Hematopoietic multipotent progenitor cell treated with erythropoietin and hydrocortisone succinate and interleukin-3 and kit ligand, for 6 days (in vitro differentiated cells): ENCODE measurements at places on chromosomes 5 and 9.

DNA sequence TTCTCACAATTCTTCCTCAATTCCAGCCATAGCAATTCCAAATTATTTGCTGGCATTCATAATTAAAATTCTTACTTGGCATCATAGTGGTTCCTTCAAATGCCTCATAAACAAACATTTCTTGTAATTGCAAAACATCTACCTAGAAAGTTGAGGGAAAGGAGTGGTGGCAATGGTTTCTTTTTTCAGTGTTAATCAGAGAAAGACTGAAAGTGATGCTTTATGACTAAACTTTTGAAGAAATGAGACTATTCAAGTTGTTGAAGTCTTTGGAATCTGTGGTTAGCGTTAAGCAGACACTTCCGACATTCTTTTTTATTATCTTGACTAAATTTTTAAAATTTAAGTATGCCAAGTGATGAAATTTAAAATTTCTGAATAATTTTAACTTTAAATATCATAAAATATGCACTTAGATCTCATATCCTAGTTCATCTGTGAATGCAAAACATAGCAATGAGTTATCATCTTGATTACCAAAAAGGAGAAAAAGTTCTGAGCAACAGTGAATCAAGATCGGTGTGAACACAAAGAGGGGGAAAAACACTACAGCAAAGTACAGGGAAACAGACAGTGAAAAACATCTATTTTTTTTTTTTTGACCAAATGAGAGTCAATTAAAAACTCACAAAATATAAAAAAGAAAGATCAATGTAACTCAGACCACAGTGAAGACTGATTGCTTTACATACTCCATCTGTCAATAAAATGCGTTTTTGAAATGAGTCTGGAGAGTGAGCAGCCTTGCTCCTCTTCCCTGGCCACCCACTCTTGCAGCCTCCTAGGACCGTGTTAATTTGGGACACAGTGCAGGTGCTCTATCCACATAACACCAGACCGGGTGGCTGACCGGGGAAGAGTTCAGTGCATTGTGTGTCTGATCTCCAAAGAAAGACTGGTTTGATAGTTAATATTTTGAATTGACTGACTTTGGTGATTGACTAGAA is 20.6 kb upstream of the IL7R start:
- no peak for DNase-seq

DNA sequence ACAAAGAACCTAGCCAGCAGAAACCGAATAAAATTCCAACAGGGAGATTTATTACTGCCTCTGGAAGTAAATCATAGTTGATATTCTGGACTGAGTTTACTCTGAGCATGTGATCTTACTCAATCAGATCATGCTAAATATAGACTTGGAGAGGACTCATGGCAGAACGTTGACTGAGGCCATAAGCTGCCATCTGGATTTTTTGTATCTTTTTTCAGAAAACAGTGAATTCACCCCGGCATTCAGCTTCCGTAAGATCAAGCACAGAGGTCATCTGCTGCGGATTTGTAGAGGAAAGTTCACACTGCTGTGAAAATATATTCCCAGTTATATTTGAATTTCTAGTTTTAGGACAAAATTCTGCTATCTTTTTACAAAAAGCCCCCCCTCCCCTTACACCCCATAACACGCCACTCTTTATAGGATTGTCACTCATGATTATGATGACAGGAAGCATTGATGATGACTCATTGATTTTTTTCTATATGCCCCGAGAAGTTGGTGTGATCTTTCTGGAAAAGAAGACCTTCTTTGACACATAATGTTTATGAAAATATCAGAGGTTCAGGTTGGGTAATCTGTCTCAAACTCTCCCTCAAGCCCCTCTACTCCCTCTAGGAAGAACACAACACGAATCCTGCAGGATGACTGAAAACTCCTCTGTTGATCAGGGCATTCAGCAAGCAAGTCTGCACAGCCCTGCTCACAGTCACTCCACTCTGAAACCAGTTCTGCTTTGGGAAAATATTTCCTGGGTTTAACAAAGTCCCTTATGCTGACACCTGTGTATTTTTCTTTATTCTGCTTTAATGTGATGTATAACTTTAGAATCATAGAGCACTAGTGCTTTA is 70.8 kb downstream of the NXNL2 start:
- DNase-seq, result no peak

DNA sequence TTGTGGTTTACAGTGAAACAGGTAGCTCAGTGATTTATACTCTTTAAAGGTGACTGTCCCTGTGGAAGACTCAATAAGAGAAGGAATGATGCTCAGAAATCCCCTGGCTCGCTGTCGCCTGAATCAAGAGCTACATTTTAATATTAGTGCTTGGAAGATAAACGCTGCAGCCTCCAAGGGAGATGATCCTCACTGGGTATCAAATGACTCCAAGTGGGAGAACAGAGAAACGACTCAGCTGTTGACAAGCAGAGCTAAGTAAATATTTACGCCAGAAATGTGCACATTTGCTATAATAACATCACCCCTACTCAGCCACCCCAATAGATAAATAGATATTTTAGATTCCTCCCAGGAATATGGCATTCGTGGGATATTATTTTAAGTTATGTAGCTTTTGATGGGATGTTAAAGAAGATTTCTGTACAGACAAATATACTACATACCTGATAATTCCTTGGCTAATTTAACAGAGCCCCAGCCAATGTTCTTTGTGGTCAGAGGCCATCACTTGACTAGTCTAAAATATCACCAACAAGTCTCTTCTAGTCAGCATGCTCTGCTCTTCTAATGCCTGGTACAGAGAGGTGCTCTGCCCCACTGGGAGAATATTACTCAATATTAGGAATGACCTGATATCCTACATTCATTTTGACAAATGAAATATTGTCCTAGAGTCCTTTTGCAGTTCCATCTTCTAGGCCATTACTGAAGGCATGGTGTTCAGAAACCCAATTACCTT is 18.3 kb upstream of the CCDC192 start:
- no peak for DNase-seq

DNA sequence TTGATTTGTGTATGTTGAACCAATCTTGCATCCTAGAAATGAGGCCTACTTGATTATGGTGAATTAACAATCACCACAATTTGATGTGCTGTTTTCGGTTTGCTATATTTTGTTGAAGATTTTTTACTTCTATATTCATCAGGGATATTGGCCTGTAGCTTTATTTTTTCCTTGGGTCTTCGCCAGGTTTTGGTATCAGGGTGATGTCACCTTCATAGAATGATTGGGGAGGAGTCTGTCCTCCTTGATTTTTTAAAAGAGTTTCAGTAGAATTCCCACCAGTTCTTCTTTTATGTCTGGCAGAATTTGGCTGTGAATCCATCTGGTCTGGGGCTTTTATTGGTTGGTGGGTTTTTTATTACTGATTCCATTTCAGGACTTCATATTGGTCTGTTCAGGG is 115.2 kb downstream of the CPLANE1 start:
- DNase-seq, result no peak
